ENCODE measurements at places on chromosomes 11 and 22. TPM values are rescaled to one million over a fixed set of nuclear protein-coding genes. Genes with fewer than 3 reads are reported as not detected.

GRCh38 chr22:48185071-48186055 lies 1422.9 kb downstream of the TBC1D22A start:
- H3K4me1 ChIP-seq = peaks cover 27% of the 10 kb centered on the region
- H3K27ac ChIP-seq = no peak overlapping the region
- H3K36me3 ChIP-seq = no peaks in the 10 kb centered on the region
- H3K27me3 ChIP-seq = no peaks in the 10 kb centered on the region
- DNase-seq = peak; percentile 37
- H3K4me3 ChIP-seq = no peak overlapping the region

DNA sequence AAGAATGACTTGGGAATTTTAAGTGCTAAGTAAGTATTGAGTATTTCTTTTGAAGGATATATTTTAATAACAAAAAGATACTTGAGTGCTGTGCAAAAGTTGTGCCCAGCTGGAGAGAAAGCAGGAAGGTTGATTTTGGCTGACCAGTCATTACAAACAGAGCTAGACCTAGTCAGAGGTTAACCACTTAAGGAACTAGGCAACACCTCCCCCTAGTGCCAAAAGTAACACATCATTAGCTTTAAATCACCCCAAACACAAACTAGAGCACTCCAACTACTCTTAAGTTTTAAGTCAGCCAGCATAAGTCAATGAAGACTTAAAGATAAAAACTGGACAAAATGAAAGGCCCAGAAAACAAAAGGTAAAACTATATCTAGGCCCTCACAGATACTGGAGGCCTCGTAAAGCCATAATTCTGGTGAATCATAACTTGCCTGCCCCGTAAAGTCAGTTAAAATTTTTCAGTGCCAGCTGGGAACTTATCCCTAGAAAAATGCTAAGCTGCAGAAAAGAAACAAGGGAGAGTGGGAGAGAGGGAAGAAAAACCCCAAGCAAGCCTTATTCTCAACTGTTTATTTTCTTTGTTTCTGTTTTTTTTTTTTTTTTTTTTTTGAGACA lies 4.6 kb downstream of the TMEM9B start:
- H3K4me3 ChIP-seq = no peak overlapping the region
- DNase-seq = no peak
- H3K27me3 ChIP-seq = no peaks in the 10 kb centered on the region
- H3K27ac ChIP-seq = no peak overlapping the region
- H3K36me3 ChIP-seq = peaks cover 8% of the 10 kb centered on the region

DNA sequence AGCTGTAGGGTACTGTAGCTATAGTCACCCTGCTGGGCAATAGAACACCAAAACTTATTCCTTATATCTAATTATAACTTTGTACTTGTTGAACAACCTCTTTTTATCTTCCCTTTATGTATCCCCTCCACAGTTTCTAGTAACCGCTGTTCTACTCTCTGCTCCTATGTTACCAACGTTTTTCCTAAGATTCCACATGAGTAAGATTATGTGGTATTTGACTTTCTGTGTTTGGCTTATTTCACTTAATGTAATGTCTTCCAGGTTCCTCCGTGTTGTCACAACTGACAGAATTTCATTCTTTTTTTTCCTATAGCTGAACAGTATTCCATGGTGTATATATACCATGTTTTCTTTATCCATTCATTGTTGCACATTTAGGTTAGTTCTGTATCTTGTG lies 258.4 kb downstream of the DYNC2H1 start:
- H3K27ac ChIP-seq = no peak overlapping the region
- no peaks in the 10 kb centered on the region for H3K36me3 ChIP-seq
- H3K4me3 ChIP-seq = no peak overlapping the region

SH3BP1 gene
- total RNA-seq = 13.6 TPM

SUSD2 gene
- 0.05 TPM for total RNA-seq

EMID1 gene
- 45.6 TPM for total RNA-seq

ZNRF3 gene
- total RNA-seq = 6.0 TPM

DNA sequence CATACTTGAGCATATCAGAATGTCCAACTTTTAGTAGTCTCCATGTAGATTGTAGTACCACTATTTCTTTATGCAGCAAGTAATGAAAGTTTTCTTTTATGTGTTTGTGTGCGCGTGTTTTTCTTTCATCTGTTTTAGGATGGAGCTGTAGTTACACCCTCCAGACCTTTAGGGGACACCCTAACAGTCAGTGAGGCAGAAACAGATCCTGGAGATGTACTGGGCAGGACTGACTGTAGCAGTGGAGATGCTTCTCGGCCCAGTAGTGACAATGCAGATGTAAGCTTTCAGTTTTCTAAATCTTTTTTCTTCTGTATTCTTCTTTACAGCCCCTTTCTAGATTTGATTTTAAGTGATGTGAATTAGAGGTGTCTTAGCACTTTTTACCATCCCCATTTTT lies 79.9 kb upstream of the GRIK4 start:
- no peak for DNase-seq
- peak overlapping the region; percentile 8 for H3K4me3 ChIP-seq
- peak overlapping the region; percentile 95 for H3K27ac ChIP-seq
- H3K27me3 ChIP-seq = no peaks in the 10 kb centered on the region
- peaks cover 8% of the 10 kb centered on the region for H3K36me3 ChIP-seq
- peaks cover 21% of the 10 kb centered on the region for H3K4me1 ChIP-seq

- no peaks in the 10 kb centered on the region for H3K36me3 ChIP-seq
- H3K4me3 ChIP-seq = no peak overlapping the region
- no peaks in the 10 kb centered on the region for H3K27me3 ChIP-seq
- peak; percentile 22 for DNase-seq
Measured at GRCh38 chr11:120180551-120181232, 30.1 kb upstream of the OAF start.

DNA sequence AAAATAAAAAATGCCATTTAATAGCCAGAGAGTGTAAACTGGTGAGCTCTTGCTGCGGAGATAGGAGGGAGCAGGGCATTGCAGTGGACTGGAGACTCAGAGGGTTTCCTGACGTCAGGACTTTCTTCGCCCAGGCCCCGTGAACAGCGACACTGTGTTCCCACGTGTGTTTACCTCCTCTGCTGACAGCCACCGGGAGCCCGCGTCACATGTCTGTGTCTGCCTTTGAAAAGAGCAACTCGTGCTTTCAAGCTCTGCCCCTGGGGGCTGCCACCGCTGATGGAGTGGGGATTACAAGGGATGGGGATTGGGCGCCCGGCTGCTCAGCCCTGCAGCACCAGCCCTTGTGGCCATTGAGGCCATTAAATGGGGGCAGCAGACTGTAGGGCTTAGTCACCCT lies 3.3 kb downstream of the TANGO2 start:
- H3K36me3 ChIP-seq = peaks cover 16% of the 10 kb centered on the region
- no peak overlapping the region for H3K4me3 ChIP-seq
- H3K27me3 ChIP-seq = no peaks in the 10 kb centered on the region
- DNase-seq = no peak
- peaks cover 20% of the 10 kb centered on the region for H3K4me1 ChIP-seq

SMTNL1 gene
- not detected for total RNA-seq

RIN1 gene
- total RNA-seq = 58.0 TPM

KIRREL3 gene
- 5.3 TPM for total RNA-seq

GRCh38 chr11:7964261-7964660 lies 986 bp downstream of the NLRP10 start:
- no peaks in the 10 kb centered on the region for H3K27me3 ChIP-seq
- H3K4me1 ChIP-seq = no peaks in the 10 kb centered on the region
- no peak overlapping the region for H3K27ac ChIP-seq
- DNase-seq = no peak
- H3K36me3 ChIP-seq = no peaks in the 10 kb centered on the region
- H3K4me3 ChIP-seq = no peak overlapping the region

- H3K27ac ChIP-seq = no peak overlapping the region
- H3K36me3 ChIP-seq = no peaks in the 10 kb centered on the region
- no peak overlapping the region for H3K4me3 ChIP-seq
Measured at GRCh38 chr11:82807646-82808045, 74.0 kb upstream of the FAM181B start.

MS4A6E gene
- not detected for total RNA-seq

OR8G1 gene
- total RNA-seq = not detected
